RWPE2 (cell line): ENCODE measurements at places on chromosomes 4 and X.

GRCh38 chr4:123844374-123844773 lies 447.8 kb downstream of the SPRY1 start:
- DNase-seq: no peak

DNA sequence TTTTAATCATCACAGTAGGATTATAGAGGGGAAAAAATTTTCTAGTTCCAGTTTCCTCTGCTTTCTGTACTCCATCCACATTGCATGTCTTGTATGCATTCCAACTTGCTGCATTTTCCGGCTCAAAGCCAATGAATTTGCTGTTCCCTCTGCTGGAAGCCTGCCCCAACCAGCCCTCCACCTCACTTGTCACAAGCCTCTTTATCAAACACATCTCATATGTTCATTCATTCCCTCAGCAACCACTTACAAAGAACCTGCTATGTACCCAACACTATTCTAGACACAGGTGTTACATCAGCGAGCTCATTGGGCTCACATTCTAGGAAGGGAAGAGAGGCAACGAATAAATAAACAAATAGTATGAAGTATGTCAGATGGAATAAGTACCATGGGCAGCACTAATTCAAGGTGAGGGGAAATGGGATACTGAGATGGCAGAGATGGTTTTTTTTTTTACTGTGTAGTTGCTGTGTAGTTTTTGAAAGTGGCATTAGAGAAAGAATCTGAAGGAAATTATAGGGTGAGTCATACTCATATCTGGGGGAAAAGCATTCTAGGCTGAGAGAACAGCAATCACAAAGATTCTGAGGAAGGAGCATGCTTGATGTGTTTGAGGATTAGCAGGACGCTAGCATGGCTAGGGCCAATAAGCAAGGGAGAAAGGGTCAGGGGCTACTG lies 332.5 kb downstream of the PDGFC start:
- no peak for DNase-seq

DNA sequence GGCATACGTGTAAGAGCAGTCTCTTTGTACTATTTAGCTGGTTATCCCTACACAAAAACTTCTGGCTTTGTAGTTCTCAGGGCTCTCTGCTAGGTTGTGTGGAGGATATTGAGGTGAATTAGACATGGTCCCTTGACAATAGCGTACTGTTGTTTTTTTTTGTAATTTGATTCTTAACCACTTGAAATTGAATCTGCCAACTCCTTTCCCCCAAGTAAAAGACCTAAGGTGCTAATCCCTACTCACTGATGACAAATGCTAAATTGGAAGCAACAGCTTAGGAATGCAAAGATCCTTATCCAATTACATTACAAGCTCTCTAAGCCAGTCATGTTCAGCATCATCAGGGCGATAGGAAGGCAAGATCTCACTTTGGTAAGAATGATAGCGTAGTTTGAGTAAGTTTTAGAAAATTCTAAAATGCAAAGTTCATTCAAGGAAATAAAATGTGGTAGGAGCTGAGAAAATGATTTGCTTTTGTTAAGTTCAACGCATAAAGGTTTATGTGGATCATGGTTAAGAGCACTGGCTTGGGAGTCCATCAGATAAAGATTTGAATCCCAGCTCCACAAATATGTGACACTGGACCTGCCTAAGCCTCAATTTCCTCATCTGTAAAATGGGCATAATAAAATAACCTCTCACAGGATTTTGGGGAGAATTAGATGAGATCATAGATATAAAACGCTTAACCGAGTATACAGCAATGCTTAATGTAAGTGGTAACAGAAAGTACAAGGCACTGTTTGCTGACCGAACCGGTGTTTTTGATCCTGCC lies 39.3 kb downstream of the DOCK11 start:
- no peak for DNase-seq

DNA sequence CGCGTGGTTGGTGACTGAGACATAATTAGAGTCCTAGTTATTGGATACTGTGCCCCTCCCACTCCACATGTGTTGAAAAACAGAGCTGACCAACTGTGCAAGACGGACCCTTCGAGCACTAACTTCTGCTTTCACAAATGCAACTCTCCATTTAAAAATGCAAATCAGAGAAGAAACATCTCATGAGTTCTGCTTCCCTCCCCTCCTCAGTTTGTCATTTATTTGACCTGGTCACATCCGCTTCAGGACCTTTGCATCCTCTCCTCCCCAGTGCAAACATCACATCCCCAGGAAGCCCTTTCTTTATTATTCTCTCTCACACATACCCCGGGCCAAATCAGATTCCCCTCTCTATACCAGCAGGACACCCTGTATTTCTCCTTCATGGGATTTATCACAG lies 38.1 kb upstream of the NOCT start:
- no peak for DNase-seq

DNA sequence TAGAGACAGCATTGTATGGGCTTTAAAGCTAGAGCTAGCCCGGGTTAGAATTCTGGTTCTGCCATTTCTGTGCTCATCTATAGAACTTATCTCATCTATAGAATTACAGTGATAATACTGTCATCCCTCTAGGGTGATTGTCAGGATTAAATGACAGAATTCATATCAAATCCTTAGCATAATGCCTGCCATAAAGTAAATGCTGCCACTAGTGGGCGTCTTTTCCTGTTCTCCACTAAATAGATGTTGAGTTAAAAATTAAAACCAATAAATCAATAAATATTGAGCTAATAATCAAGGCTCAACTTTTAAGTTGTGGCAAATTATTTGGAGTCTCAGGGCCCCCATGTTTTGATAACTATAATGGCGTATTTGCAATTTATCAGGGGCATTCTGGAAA lies 19.7 kb downstream of the GRIA3 start:
- DNase-seq: no peak

DNA sequence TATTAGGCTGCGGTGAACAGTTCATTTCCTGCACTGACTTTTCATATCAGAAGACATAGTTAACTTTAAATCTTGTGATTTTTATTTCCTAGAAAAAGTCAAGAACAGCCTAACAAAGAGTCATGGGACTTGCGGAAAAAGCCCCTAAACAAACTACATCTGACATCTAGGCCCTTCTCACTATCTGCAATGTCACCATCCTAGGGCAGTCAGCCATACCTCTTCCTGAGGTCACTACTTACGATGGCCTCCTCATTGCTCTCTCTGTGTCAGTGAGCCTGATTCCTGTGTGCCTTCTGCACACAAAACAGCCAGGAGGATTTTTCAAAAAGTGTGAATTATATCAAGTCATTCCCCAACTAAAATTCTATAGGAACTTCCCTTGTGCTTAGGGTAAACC lies 22.4 kb upstream of the KIT start:
- DNase-seq: no peak

- DNase-seq: no peak
These were observed 35.4 kb downstream of the C4orf33 start for GRCh38 chr4:129131343-129131742.

- no peak for DNase-seq
These were observed 12.2 kb upstream of the FNIP2 start for GRCh38 chr4:158756588-158756987.

GRCh38 chrX:130801901-130802300 lies 101.1 kb downstream of the ENOX2 start:
- DNase-seq: no peak

DNA sequence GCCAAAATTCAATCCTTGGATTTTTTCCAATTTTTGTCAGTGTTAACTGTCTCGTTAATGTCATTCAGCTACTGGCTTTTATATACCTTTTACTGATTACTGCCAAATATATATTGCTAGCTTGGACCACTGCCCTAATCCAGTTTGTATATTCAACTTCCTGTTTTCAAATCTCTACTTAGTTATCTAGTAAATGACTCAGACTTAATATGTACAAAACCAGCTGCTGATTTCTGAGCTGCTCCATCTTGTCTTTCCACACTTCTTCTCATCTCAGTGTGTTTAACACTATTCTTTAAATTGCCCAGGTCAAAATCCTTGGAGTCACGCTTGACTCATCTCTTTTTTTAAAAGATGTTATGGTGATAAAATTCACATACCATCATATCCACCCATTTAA lies 1196.7 kb downstream of the RAPGEF2 start:
- no peak for DNase-seq

DNA sequence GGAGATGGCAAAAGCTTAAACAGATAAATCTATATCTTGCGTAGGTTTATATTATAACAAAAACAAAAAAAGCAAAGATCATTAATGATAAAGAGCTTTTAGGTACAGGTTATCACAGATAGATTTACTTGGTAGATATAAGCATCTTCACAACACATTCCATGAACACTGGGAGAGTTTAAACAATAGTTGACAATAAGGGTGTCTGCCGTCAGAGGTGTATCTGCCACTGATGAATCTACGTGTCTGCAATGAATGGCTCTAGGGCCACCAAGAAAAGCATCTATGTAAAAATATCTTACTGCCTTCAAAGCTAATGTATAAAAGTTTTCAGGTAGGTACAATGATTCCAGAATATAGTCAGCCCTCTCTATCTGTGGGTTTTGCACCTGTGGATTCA lies 43.7 kb downstream of the RASGEF1B start:
- no peak for DNase-seq

- DNase-seq: no peak
These were observed 369.9 kb upstream of the ANXA10 start for GRCh38 chr4:167722487-167722808.

GRCh38 chrX:109830704-109831206 lies 97.7 kb upstream of the ACSL4 start:
- DNase-seq: no peak

DNA sequence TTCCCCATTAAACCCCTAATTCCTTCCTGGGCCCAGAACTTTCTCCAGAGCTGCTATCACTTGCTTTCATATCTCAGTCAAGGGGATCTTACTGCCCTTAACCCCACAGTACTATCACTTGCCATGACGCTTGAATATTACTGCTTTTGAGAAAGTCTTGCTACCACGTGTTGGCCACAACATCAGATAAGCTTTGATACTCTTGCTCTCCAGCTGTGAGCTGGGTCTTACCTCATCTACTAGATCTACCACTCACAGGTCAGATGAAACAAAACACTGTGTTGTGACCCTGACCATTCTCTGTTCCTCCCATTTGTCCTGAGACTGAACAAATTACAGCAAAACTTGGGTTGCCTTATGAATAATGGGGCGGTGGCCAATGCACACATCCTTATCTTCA lies 12.1 kb upstream of the TAPT1 start:
- DNase-seq: no peak

DNA sequence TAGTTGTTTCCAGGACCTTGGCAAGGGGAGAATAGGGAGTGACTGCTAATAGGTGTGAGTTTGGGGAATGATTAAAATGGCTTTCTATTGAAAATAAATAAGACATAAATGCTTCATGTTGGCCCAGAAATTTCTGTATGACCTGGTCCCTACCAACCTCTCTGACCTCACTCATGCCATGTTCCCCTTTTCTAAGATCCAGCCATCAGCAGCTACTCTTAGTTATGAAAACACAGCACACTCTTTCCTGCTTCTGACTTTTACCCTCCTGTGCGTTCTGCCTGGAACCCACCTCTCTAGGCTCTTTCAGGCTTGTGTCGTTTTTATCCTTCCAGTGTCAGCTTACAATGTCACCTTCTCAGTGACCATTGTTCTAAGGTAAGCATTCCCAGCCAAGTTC lies 14.8 kb upstream of the CXCL5 start:
- DNase-seq: no peak

DNA sequence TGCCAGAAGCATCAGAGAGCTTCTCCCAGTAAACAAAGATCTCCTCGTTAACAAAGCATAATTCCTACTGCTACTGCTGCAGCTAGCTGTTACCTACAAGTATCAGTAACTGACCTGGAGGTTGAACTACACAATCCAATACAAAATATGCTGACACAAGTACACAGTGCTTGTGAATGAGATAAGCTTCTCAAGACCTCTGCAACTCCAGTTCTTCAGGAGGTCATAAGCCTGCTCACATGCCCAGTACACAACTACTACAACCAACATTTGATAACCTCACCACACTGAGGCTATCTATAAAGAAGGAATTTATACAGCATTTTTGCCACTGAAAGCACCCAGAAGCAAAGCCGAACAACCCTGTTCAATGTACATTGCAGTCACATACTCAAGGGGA lies 66.7 kb upstream of the SMARCAD1 start:
- no peak for DNase-seq

DNA sequence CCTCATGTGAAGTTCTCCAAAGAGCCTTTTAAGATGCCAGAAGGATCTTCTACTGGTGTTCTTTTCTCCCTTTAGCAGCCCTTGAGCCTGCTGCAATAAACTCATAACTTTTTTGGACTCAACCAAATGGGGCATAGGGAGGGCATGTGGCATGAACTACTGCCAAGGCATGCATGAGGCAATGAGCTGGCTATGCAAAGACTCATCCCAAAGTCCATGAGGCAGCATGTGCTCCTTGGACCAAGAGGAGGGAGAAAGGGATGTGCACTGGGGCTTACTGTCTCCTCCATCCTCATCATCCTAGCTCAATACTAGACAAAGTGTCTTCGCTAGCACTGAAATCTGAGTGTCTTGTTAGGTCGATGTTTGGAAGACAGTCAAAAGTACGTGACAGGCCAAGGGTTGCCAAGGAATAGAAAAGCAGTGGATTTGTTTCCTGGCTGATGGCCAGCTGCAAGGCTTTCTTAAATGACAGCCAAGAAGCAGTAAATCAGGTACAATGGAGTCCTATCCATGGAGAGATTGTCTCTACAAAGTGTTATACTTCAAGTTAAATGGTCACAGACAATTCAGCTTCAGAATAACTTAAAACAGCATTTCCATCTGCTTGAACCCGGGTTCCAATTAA lies 44.5 kb upstream of the ATXN3L start:
- no peak for DNase-seq

- no peak for DNase-seq
These were observed 70.4 kb downstream of the RFC1 start for GRCh38 chr4:39295784-39296183.

GRCh38 chr4:158159718-158160094 lies 13.1 kb downstream of the GASK1B start:
- no peak for DNase-seq
